ENCODE measurements at places on chromosomes 5 and 9.

- no peak for DNase-seq
Observed at GRCh38 chr9:27340285-27340674, 43.3 kb upstream of the EQTN start.

DNA sequence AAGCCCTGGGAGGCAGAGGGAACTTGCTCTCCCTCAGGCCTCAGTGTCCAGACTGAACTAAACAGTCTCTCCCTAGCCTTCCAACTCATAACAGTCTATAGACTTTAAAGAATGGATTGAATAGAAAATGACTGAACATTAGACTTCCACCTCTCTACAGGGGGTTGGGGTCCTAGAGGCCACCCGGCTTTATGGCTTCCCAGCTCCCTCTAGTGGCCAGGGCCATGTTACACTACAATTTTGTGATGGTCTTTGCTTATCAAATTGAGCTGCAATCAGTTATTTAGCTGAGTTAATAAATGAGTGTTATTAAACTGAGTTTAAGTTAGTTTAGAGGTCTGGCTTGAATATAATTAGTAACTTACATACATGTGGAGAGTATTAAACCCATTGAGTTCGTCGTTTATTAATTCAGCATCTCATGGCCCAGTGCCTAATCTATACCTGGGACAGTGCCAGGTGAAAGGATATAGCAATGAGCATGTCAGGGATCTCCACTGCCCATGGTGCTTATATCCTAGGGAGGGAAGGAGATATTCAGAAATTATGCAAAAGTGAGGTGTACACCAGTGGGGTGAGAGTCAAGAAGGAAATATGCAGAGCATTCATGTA, 105.2 kb downstream of the SH3TC2 start:
- peak; percentile 49 for DNase-seq

- no peak for DNase-seq
Observed at GRCh38 chr5:94445726-94446125, 172.7 kb downstream of the KIAA0825 start.

DNA sequence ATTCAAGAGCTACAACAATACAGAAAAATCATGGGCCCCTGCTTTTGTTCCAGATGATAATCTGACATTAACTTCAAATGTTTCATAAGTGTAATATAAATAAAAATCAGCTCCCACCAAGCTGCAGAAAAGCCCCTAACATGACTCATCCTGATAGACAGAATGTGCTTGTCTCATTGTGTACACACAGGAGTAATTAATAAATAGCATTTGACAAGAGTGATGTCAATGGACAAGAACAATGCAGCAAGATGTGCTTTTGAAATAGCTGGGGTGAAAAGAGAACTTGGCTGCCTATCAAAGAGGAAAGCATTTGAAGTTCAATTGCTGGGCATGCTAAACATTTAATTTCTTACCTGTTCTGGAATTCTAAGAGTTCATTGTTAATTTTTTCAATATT, 79.2 kb downstream of the DNAH5 start:
- DNase-seq = no peak

- no peak for DNase-seq
Observed at GRCh38 chr9:20722221-20722620, 38.2 kb downstream of the FOCAD start.

GRCh38 chr5:1105350-1106265, 6.3 kb downstream of the SLC12A7 start:
- no peak for DNase-seq

DNA sequence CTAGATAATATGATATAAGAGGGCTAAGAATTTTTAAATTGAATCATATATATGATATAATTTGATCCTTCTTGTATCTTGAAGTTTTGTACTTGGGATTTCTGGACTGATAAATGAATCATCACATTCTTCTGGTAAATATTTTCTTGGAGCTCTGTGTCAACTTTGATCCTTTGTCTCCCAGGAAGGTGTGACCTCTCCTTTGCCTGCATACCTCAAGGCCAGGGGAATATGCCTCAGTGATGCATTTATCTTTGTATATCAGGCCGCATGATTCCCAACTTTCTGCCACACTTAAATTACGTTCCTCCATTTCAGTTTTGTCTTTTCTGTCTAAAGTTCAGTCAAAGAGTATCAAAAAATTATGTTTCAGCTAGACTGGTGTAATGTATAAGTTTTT, 101.2 kb downstream of the NLN start:
- no peak for DNase-seq

GRCh38 chr9:124248960-124249359, 8.8 kb upstream of the NEK6 start:
- no peak for DNase-seq

DNA sequence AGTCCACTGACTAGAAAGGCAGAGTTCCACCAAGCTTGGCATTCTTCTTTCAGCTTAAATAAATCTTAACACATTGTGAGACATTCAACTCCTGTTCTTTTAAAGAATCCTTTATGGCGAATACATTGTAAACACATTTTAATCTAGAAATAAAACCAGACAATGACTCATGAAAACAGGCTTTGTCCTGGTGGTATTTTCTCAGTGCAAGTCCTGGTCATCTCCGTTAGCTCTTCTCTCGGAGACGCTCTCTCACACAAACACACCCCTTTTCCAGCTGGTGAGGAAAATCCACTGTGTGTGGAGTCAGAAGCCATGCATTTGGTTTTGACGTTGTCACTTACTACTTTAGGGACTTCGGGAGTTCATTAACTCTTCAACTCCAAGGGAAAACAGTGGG, 140.4 kb downstream of the AUH start:
- peak; percentile 52 for DNase-seq

- DNase-seq = no peak
Observed at GRCh38 chr5:157348049-157348400, 82.1 kb downstream of the CYFIP2 start.

GRCh38 chr5:116455061-116455460, 119.6 kb downstream of the SEMA6A start:
- DNase-seq = peak; percentile 31

- no peak for DNase-seq
Observed at GRCh38 chr5:179864686-179865085, 6.1 kb upstream of the MRNIP start.
